ENCODE measurements at places on chromosomes 2 and 18.

DNA sequence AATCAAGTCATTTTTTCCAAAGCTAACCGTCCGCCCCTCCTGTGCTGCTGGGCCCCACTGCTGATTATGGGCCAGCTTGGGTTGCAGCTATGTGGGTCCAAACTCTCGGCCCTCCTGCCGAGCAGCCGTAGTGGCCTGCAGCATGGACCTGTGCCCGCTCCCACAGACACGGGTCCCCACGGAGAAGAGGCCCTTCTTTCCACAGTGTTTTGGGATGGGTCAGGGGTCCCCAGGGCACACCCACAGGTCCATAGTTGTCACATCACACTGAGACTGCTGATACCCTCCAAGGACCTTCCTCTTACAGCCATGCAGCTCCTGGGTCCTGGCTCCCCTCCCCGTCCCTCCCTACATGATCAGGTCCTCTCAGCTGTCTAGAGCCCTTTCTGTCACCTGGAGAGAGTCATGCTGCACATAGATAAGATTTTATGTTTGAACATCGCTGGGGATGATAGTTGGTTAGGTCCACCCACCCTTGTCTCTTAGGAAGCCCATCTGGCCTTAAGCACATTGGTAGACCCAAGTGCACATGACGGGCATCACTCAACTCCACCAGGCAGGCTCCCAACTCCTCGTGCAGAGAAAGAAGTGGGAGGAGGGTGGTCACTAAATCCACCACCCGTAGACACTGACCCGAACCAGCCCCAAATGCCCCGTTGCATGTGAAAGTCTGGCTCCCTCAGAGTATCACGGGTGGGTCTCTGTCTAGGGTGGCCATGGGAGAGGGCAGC, 17.5 kb downstream of the GPR55 start:
- H3K27me3 ChIP-seq: no peaks in the 10 kb centered on the region
- DNase-seq: no peak
- H3K27ac ChIP-seq: no peak overlapping the region
- no peak overlapping the region for H3K4me3 ChIP-seq

DNA sequence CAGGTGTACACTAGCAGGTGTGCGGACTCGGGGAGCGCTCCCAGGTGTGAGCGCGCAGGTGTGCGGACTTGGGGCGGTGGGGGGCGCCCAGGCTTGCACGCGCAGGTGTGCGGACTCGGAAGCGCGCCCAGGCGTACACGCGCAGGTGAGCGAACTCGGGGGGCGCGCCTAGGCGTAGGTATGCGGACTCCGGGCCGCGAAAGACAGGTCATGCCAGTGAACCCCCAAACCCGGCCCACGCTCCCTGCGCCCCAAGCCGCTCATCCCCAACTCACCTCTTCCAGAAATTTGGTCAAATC, 342 bp downstream of the CYB5A start:
- H3K36me3 ChIP-seq: no peaks in the 10 kb centered on the region
- peak overlapping the region; percentile 41 for H3K27ac ChIP-seq
- H3K4me1 ChIP-seq: peaks cover 2% of the 10 kb centered on the region
- H3K4me3 ChIP-seq: peak overlapping the region; percentile 98
- no peak for DNase-seq
- H3K27me3 ChIP-seq: no peaks in the 10 kb centered on the region

- no peaks in the 10 kb centered on the region for H3K27me3 ChIP-seq
- peaks cover 19% of the 10 kb centered on the region for H3K4me1 ChIP-seq
- H3K36me3 ChIP-seq: no peaks in the 10 kb centered on the region
- H3K4me3 ChIP-seq: no peak overlapping the region
Observed at GRCh38 chr2:230872151-230872967, 7.6 kb downstream of the ITM2C start.

DNA sequence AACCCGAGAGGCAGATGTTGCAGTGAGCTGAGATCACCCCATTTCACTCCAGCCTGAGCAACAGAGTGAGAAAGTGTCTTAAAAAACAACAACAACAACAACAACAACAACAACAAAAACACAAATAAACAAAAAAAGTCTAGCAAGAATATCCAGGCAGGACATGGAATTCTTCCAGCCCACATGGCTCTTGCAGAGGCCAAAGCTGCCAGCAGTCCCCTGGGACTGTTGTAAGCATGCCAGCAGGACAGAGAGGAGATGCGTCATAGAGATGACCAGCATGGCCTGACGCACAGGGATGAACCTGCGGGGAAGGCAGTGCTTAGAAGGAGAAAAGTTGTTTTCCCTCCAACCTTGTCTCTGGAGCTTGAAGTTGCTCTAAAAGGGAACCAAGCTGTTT, 182.3 kb upstream of the PGAP1 start:
- no peak overlapping the region for H3K4me3 ChIP-seq
- H3K4me1 ChIP-seq: peaks cover 17% of the 10 kb centered on the region
- H3K27ac ChIP-seq: no peak overlapping the region
- no peaks in the 10 kb centered on the region for H3K27me3 ChIP-seq
- no peaks in the 10 kb centered on the region for H3K36me3 ChIP-seq

DNA sequence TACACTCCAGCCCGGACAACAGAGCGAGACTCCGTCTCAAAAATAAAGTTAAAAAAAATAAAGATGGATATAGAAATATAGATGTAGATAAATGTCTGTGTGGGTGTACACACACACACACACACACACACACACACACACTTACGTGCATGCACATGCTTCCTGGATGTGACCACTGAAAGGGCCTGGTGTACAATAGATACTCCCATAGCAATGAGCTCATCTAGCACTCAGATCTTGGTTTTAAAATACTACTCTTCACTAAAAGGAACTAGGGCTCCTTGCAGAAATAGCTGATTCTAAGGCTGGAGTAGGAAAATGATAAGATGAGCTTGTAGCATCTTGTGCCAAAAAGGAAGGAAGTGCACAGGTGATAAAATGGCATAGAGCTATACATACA, 39.1 kb downstream of the ROCK2 start:
- H3K4me3 ChIP-seq: no peak overlapping the region
- peaks cover 8% of the 10 kb centered on the region for H3K4me1 ChIP-seq
- no peaks in the 10 kb centered on the region for H3K27me3 ChIP-seq
- no peak for DNase-seq
